Substantia nigra (tissue), 51 donors: ENCODE measurements at places on chromosomes 5 and 9.

GRCh38 chr5:178074266-178074952 is 38.9 kb upstream of the N4BP3 start:
- no peak for DNase-seq

DNA sequence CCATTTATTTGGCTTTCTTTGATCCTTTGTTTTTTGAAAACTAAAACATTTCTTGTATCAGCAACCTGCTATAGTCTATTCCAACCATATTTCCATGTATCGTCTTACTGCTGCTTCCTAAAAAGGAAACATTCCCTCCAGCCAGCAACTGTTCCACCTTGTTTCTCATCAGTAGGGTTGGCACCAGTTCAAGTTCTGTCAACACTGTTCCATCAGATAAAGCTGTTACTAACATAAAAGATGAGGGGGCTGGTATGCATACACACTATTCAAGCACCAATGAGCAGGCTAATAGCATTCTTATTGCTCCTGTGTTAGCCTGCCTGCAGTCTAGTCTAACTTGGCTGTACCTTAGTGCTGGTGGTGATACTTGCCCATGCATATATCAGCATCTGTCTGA is 178.3 kb downstream of the CWC27 start:
- DNase-seq = no peak

DNA sequence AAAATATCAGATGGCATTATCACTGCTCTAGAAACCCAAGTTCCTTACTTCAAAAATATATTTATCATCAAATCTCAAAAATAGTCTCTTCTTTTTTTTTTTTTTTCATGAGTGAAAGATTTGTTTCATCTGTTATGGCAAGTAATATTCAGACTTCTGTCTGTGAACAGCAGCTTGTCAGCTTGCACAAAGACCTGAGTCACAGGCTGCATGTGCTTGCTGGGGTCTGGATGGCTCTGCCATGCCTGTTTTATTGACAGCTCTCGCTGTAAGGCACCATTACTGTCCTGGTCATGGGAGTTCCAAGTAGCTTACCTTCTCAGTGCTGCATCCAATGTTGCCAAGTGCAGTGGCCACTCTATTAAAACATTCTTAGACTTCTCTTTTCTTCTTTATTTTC is 456.4 kb downstream of the GADD45G start:
- no peak for DNase-seq

DNA sequence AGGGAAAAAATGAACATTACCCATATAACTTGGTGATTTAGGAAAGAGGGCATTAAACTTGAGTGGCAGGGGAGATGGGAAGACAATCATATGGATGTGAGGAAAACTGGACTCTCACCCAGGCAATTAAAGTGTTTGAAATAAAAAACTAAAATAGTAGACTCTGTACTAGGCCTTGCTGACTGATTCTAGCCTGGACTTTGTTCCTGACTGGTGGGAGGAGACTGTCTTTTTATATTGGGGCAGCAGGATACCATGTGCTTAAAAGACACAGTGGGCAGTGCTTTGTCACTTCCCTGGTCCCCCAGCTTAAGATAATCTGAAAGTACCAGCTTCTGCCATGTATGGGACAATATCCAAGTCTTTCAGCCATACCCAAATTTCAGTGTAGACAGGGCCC is 107.0 kb downstream of the ACTL7B start:
- DNase-seq = no peak

DNA sequence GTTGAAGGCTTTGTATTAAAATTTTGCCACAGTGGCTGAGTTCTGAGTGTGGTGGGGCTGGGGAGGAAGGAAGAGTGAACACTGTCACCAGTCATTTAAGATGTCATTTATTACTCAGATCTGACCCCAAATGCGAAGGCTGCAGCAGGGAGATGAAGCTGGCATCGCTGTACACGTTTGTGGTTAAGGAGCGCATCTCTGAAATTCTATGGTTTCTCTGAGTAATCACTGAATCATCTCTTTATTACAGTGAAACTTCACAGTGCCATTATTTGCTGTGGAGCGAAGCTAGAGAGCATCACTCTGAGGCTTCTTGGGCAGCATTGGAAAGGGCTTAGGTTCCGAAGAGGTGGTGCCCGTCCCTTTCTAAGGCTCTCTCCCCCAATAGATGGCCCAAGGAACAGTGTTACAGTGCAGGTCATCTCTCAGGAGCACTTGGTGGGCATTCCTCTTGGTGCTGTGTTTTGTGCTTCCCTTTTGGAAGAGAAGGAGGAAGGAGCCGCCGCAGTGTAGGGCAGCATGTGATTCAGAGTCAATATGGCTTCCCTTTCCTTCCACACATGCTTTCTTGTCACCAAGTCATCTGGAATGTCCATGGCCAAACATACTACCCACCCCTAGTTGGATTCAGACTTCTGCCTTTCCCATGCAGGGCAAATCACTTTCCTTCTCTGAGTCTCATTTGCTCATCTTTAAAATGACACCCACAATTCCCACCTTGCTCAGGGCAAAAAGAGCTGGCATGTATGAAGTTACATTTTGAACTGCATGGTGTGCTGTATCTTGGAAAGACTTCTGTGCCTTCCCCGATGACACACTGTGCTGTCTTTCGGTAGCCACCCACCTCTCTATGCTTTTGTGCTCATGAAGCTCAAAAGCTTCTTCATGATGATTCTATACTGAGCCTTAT is 9.3 kb upstream of the TEX48 start:
- DNase-seq = no peak

DNA sequence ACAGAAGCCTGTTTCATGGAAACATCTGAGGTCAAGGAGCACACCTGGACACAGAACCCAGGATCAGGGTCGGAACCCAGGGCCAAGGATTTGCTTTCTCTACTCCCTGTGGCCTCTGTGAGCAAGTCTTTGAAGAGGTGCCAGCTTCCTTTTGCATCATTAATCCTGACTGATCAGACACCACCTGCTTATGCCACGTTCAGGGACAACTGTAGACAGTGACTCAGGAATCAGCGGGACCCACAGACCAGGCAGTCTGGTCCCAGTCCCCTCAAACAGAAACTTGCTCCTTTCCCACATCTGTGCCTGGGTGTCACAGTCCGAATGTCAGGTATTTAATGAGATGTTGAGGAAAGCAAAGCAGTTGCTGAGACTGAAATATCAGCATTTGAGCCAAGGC is 154.8 kb downstream of the SGCD start:
- DNase-seq = no peak

GRCh38 chr5:138720840-138721239 is 32.4 kb upstream of the CTNNA1 start:
- no peak for DNase-seq

GRCh38 chr5:85604786-85605185 is 1013.0 kb upstream of the COX7C start:
- no peak for DNase-seq

DNA sequence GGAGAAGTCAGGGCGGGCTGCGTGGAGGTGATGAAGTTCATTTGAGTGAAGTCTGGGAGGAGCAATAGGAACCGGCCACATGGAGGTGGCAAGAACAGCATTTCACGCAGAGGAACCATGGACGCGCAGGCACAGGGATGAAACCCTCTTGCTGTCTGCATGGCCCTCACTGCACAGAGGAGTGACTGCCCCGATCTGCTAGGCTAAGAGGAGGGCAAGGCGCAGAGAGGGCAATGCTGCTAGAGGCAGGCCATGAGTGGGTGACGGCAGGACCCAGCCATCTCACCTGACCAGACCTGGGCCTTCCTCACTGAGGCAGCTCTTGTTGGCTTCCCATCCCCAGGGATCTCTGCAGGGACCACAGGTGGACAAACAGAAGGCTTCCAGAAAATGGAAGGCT is 90.3 kb downstream of the BARX1 start:
- no peak for DNase-seq

DNA sequence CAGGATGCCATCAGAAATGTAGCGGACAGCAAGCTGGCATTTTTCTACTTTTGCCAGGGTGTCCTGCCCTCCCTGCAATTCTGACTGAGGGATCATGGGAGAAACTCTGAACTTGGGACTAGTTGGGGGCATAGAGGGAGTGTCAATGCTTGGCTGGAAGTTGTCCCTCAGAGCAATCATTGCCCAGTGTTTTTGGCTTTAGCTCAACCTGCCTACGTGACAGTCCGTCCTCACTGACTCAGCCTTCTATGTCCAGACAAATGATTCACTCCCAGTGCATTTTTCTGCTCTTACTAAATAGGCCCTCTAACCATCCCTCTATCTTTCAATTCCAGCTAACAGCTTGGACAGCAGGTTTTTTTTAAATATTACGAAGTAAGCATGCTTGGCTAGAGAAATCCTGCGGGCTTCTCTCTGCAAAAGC is 627.4 kb downstream of the TLR4 start:
- DNase-seq = no peak

DNA sequence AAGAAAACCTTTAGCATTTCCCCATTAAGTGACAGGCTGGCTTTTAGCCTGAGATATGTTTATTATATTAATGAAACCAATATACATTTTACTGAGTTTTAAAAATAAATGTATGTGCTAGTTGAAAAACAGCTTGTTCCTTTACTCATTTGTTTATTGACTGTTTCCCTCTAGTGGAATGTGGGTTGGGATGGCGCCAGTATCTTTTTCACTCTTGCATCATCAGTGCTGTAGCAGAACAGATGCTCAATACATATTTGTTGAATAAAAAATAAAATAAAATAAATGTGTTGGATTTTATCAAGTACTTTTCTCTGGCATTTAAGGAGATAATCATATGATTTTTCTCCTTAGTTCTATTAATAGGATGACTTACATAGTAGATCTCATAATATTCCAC is 43.0 kb downstream of the FSTL4 start:
- DNase-seq = no peak

DNA sequence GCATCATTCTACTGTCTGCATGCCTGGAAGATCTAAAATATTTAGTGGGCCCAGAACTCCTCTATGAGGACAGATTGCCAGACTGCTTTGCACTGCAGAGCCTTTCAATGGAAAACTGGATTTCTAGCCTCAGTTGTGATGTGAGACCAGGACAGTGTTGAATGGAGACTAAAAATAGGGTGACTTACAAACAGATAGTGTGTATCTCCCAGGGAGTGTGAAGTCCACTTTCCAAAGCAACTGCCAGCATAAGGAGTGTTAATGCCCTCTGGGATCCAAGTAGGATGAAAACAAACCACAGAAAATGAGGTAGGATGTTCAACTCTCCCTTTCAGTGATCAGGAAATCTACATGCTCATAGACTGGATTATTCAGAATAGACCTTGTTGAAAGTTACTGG is 119.5 kb downstream of the GRIA1 start:
- DNase-seq = no peak

- DNase-seq = no peak
Observed at GRCh38 chr5:119088438-119088837, 17.6 kb downstream of the DMXL1 start.

- no peak for DNase-seq
Observed at GRCh38 chr5:129746876-129747275, 1.0 kb upstream of the MINAR2 start.

GRCh38 chr5:113581388-113581787 is 67.9 kb downstream of the YTHDC2 start:
- DNase-seq = no peak

GRCh38 chr5:36363101-36363500 is 61.4 kb upstream of the RANBP3L start:
- DNase-seq = no peak

DNA sequence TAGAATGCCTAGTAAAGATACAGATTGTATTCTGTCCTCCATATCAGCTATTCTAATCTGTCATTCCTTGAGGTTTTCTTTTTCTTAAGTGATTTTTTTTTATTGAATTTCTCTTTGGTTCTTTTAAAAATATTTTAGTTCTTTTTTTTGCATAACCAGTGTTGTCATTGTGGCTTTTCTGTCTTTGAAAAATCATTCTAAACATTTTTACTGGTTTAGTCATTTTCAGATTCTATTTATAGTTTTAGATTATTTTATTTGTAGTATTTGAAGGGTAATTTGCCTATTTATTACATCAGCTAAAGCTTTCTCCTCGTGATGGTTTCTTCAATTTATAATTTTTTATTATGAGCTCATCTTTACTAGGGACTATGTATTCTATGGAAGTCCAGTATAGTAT is 78.1 kb downstream of the NDUFAF2 start:
- no peak for DNase-seq

- DNase-seq = no peak
Observed at GRCh38 chr5:179369530-179369884, 24.2 kb upstream of the ADAMTS2 start.

DNA sequence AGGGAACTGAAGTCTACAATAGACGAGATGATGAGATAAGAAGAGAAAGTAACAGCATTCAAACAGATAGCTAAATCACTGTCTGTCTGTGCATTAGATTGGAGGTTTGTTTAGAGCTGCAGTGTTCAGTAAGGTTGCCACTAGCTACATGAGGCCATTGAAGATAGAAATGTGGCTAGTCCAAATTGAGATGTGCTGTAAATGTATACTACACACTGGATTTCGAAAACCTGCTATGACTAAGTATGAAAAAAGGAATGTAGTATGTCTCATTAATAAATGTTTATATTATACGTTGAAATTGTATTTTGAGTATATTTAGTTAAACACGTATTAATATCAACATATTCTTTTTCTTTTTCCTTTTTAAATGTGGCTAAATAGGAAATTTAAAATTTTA is 142.1 kb downstream of the XRCC4 start:
- DNase-seq = no peak

DNA sequence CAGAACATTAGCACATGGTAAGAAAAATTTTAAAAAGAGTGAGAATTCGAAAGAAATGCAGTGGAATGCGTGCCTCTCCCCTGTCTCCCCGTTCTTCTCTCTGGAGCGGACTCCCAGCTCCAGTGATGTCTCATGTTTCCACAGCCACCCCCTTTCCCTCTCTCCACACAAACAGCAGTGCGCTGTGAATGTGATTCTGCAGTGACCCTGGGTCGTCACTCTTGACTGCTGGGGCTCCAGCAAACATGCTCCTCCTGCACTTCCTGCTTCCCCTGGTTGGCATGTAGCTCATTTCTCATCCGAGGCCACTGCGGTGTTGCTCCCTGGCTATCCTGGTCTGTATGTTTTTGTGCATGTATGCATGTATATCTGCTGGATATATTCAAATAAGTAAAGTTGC is 13.3 kb downstream of the PHF2 start:
- no peak for DNase-seq

- DNase-seq = no peak
Observed at GRCh38 chr5:16603295-16603694, 13.5 kb downstream of the RETREG1 start.

DNA sequence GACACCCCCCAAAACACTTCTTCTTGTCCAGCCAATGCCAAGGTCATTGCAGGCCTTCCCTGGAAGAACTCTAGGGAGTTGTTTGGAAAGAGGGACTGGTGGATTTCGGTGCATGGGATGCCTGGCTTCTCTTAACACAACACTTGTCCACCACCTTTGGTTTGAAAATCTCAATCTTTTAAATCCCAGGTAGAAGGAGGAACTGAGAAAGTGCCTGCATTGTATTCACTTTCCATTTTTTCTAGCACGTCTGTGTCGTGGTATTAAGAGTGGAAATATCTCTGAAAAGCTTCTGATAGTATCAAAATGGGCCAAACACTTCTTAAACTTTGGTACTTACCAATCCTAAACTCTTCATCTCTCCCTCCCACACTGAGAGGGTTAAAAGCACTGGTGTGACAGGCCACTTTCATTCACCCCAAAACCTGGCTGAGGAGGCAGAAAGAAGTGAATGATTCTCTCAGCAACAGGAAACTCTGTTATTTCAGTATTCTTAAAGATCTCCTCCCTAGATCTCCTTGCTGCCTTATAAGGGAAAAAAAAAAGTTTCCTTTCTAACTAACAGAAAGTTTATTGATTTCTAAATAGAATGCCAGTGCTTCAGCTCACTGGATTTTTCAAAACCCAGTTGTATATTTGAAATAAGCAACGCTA is 3.9 kb upstream of the NFIB start:
- DNase-seq = no peak

GRCh38 chr5:42960506-42960905 is 79.6 kb downstream of the ANXA2R start:
- DNase-seq = no peak
